Ovary (tissue), 10 donors: ENCODE measurements at places on chromosomes 11 and 22. TPM values are rescaled to one million over a fixed set of nuclear protein-coding genes. Genes with fewer than 3 reads are reported as not detected.
A peak's percentile ranks its signal among the peaks of the same experiment; 100 is the strongest.

Gene GUCD1
- total RNA-seq: 48.1 TPM

Gene KCNK4
- not detected for total RNA-seq

Gene CABP7
- total RNA-seq: not detected

Gene OR4A16
- not detected for total RNA-seq

GRCh38 chr11:7637447-7638157, 35.7 kb downstream of the CYB5R2 start:
- no peak for DNase-seq

- DNase-seq: no peak
Measured at GRCh38 chr11:61683961-61684869, 4.0 kb downstream of the DAGLA start.

GRCh38 chr11:92443199-92443598, 218.6 kb downstream of the FAT3 start:
- no peak for DNase-seq

DNA sequence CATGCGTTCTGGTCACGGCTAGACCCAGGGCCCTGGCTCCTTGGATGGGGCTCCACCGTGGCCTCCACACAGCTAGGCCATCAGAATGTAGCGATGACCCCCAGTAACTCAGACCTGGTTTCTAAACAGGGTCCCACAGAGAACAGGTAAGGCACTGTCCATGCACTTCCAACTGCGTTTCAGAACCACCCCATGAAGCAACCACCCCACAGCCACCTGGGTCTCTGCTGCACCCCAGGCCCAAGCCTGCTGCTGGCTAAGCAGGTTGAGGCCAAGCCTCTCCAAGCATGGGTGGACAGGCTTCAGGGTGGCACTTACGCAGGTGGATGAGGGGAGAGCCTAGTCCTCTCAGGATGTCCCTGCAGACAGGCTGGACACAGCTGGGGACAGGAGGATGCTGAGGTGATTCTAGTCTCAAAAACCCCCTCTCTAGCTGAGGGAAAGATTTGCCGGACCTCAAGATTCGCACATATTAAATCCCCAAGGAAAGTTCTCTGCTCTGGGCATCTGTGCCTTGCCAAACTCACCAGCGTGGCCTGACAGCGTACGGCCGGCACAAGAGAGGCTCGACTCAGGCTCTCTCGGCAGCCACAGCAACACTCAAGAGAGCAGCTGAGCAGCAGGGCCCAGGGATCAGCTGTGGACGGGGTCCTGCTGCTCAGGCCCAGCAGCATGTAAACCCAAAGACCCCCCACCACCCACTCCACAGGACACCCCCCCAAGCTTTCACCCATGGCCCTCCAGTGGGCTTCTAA, 141.6 kb downstream of the CRYBB2 start:
- no peak for DNase-seq

DNA sequence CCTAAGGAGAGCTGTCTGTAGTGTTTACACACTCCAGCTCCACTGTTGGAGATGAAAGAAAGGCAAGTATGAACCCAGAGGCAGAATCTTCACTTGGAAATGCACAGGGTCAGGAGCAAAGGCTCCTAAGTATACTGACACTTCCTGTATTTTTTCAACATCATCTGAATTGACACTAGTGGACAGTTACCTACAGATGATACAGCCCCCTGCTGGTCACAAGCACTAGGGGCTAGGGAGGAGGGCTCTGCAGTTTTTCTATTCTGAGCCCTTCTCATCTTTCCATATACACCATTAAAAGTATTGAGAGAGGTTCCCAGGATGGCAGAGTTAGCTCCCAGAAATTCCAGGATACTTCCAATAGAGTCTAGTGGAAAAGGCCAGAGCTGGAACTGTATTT, 290.3 kb upstream of the API5 start:
- DNase-seq: no peak

DNA sequence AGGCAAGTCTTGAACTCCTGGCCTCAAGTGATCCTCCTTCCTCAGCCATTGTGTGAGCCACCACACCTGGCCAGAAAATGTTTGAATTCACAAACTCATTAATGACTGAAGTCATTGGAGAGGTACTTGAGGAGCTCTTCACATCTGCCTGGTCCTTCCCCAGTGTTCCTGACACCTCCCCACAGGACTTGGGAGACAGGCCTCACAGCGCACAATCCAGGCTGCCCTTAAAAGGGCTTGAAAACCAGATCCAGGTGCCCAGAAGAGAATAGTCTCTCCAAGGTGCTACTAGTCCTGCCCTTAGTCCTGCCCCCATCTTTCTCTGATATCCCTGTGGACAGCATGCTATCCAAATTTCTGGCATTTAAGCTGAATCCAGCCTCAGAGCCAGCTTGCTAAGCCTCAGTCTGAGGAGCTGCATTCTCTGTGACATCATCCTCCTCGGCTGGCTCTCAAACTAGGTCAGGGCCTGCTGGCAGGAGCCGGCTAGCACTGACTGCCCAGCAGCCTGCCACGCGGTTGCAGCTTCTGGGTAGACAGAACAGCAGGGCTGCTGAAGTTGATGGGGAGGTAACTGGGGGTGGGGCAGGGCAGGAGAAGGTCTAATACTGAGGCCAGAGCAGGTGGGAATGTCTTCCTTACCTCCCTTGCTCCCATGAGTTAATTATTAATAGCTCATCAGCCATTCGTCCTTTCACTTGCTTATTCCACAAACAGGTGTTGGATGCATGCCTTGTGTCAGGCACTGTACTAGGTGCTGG, 35.3 kb upstream of the NECTIN1 start:
- peak; percentile 56 for DNase-seq

GRCh38 chr11:77723024-77723423, 85.4 kb upstream of the CLNS1A start:
- no peak for DNase-seq

GRCh38 chr11:62306227-62306626, 7.4 kb upstream of the SCGB1D4 start:
- DNase-seq: no peak

- DNase-seq: no peak
Measured at GRCh38 chr22:36164621-36165020, 4.1 kb upstream of the APOL3 start.

DNA sequence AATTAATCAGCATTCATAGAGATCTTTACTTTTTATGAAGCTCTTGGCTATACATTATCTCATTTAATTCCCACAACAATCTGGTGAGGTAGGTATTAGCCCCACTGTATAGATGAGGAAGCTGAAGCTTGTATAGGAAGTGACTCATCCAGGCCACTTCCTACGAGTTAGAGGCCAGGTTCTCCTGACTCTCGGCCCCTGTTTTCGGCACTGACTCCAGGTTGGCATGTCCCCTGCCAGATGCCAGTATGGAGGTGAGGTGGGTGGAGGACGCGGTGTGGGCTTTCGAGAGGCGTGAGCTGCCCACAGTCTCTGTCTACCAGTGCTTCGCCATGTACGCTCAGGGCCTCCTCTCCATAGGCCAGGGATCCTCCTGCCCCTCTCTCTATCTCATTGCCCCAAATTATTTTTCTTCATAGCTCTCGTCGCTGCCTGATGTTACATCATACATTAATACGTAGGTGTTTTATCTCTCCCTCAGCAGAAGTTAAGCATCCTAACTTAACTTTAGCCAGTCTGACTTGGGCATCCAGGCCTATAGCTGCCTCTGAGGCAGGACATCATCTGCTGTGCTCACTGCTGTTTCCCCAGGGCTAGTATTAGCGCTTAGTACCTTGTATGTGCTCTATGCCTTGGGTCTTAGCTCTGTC, 9.0 kb downstream of the DGAT2 start:
- DNase-seq: no peak

GRCh38 chr22:18110194-18110953, at the start of gene TUBA8:
TUBA8 (plus strand) TSS chr22:18110809; CDS start chr22:18110866, 57 bp downstream.
- DNase-seq: peak; percentile 51

- DNase-seq: no peak
Measured at GRCh38 chr11:71164186-71164585, 88.2 kb downstream of the SHANK2 start.

DNA sequence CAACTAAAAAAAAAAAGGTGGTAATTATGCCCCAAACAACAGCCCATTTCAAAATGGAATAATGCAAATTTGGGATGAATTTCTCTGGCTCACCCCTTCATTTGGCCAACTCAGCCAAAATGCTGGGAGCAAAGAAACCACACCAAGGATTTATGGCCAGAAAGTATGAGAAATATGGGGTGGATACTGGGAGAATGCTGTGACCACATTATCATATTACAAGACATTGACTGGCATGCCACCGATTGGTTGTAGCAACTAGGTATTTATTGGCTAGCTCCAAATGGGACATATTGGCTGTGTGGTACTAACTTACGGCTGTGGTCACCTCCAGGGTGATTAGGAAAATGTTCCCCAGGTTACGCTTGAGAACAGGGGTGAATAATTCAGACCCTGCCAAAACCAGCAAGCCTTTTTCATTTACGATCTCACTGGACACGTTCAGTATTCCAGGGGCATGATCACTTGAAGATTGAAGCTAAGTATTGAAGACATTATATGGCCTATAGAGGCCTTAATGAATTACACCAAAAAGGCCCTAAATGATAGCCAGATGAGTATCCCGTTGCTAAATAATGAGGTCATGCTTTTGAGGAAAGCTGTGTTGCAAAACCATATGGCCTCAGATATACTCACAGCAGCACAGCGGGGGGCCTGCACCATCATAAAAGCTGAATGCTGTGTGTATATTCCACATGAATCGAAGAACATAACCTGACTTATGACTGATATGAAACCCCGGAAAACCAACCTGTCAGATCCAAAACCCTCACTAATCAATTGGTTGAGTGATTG, 3.8 kb upstream of the FDX1 start:
- DNase-seq: no peak

- no peak for DNase-seq
Measured at GRCh38 chr11:34682825-34683224, 61.9 kb downstream of the EHF start.

DNA sequence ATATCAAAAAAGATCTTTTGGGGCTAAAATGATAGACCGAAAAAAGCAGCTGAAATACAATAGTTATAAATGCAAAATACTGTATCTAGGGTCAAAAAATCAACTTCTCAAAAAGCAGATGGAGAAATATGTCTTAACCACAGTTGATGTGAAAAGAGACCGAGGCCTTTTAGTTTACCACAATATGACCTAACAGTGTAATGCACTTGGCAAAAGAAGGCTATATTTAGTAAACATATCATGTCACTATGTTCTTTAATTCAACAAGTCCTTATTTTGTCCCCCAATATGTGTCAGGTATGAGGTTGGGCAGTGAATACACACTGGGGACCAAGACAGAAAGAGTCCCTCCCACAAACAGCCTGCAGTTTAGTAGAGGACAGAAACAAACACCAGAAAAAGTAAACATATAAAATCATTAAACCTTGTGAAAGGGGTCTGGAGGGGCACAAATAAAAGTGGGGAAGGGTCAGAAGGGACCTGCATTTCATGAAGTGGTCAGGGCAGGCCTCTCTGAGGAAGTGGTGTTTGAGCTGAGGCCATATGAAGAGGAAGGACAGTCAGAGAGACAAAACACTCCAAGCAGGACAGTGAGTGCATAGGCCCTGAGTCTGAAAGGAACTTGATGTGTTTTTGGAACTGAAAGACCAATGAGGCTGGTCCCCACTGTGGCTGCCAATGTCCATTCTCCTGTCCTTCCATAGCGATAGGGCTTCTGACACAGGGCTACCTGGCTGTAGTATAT, 53.4 kb downstream of the LIF start:
- DNase-seq: no peak
